ENCODE measurements at places on chromosomes 7 and 10.

- no peak for DNase-seq
These were observed 506.9 kb downstream of the RPS24 start for GRCh38 chr10:78540355-78541076.

GRCh38 chr10:127737563-127738511, 852 bp downstream of the FOXI2 start:
- no peak for DNase-seq

GRCh38 chr7:42315631-42316030, 78.6 kb upstream of the GLI3 start:
- DNase-seq = peak; percentile 8

DNA sequence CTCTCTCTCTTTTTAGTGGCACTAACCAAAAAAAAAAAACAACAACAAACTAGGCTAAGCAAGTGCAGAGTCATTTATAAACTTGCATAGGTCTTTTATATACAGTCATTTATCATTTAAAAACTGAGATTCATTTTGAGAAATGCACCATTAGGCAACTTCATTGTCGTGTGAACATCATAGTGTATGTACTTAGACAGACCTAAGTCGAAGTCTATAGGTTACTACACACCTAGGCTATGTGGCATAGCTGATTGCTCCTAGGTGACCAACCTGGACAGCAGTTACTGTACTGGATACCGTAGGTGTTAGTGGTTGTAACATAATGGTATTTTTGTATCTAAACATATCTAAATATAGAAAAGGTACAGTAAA, 109.1 kb upstream of the SAMD8 start:
- DNase-seq = no peak

DNA sequence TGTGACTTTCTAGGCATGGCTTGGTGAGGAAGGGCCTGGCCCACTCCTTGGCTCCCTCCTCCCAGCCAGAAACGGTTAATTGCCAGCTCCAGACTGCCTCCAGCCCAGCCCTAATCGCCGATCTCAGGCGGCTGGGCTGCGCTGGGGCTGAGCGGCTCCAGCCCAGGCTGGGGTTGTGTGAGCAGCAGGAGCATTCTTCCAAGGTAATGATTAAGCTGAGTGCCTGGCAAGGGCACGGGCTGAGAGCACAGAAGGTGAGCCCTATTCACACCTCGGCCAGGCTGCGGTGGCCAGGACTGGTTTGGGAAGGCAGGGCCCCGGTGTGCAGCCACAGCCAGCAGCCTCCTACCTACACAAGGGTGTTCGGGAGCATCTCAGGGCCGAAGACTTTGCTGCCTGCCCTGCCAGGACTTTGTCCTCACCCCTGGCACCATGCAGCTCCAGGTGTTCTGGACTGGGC, at the start of gene TMEM72:
TSS of gene TMEM72 (plus strand) at position 257 of the 460 bp plus-strand sequence. CDS start at position 433, 176 bp downstream.
- no peak for DNase-seq

DNA sequence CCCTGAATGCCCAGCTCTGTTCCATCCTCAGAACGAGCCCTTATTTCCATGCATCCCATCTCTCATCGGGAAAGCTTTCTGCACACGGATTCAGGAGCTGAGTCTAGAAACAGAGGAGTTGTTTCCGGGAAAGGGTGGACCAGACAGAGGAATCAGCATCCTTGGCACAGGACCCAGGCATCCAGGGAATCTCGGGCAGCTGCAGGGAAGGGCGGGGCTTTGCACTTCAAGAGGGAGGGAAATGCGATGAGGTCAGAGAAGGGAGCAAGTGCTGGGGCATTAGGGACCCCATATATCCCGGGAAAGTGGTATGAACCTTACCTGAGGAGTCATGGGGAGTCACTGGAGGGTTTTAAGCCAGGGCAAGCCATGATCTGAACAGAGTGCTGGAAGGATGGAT, 68.5 kb downstream of the NPTX2 start:
- no peak for DNase-seq

DNA sequence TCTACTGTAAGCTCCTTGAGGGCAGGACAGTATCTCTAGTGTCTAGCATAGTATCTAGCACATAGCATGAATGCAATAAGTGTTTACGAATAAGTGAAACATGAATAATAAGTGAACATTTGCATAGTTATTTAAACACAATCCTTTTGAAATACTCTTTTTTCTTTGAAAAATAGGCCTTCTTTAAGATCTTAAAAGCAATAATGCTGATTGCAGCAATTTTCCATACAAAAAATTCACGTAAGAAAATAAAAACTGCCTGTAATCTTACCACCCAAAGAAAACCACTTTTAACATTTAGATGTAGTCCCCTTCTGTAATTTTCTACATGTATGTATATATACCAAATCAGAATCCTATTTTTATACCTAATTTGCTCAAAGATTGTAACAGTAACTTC, 162.5 kb upstream of the HPS1 start:
- DNase-seq = no peak

- DNase-seq = no peak
These were observed 16.5 kb downstream of the TMEM236 start for GRCh38 chr10:17768496-17768895.

DNA sequence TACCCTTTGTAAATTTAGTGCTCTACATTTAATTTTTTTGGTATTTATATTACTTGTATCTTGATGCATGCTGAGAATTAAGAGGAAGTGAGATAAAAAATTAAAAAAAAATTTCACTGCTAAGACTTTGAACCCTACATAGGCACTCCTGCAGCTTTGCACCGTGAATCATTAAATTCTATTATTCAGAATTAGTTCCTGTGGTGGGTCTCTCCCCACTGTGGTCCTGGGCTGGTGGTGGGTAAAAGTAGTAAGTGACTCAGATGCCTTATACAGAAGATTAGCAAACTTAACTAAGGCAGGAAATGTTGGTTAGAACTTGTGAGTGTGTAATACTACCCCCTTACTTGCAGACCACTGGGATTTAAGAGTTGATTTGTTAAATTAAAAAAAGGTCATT, 72.6 kb downstream of the AP3M1 start:
- DNase-seq = no peak

- DNase-seq = no peak
These were observed 2.4 kb downstream of the GBF1 start for GRCh38 chr10:102247734-102248133.

- DNase-seq = no peak
These were observed 11.3 kb downstream of the RAB11FIP2 start for GRCh38 chr10:118035354-118036005.

DNA sequence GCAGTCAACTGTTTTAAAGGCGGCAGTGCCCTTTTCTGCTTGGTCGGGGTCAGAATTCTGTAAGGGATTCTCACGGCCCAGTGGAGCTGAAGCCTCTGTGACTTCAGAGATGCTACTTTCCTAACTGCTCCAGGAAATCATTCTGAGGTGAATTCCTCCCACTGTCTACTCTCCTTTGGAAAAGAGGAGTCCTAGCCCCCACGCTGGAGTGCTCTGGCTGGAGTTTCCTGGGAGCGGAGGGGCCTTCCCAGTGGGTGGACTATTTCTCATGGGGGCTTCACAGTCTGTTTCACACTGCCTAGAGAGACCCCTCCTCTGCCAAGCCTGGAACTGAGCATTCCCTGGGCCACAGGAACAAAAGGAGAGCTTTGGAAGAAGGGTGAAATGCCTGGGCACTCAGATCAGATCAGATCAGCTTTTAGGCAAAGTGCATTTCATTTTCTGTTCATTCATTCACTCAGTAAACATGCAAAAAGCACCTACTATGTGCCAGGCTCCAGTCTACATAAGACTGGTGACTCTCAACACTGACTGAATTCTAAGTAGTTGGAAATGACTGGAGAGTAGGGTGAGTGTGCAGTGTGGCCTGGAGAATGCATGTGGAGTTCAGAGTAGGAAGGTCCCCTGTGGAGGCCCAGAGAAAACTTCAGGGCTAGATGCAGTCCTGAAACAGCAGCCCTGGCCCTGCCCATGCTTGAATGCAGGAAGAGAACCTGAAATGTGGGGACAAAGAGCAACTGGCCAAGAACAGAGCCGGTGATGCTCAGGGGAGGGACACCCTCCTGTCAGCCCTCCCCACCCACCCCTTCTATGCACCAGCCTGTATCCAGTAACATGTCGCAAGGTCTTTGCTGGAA, 12.2 kb downstream of the ZNF488 start:
- DNase-seq = no peak

DNA sequence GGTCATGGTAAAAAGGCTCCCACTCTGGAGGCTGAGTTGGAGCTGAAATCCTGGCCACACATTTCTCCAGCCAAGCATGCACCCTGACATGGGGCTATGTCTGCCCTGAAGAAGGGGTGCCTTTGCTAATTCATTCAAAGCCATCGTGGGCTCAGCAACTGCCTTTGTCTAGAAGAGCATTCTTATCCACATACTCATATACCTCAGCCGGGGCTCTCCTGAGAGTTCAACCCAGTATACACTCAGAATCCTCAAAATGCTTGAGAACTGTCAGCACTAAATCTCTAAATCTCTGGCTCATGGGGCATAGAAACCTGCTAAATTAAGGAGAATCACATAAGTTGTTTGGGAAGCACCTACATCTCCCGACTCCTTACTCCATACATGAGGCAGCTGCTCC, 89.3 kb downstream of the MRPL32 start:
- DNase-seq = no peak

GRCh38 chr10:119680050-119680449, 28.9 kb downstream of the BAG3 start:
- peak; percentile 79 for DNase-seq

DNA sequence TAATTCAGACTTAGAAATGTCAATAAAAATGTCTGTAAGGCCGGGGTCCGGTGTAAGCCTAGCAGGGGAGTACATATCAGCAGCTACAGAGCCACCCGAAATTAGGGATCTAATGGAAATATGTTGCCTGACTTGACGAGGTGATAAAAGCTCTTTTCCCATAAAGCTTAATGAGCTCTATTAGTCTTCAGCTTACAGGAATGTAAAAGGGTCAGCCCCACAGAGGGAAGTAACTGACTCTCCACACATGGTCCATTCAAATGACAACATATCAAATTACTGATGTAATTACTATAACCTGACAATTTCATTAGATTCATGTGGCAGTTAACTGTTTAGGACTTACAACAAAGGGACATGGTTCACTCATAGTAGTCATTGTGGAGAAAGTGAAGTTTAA, 62.3 kb downstream of the ATE1 start:
- DNase-seq = no peak

DNA sequence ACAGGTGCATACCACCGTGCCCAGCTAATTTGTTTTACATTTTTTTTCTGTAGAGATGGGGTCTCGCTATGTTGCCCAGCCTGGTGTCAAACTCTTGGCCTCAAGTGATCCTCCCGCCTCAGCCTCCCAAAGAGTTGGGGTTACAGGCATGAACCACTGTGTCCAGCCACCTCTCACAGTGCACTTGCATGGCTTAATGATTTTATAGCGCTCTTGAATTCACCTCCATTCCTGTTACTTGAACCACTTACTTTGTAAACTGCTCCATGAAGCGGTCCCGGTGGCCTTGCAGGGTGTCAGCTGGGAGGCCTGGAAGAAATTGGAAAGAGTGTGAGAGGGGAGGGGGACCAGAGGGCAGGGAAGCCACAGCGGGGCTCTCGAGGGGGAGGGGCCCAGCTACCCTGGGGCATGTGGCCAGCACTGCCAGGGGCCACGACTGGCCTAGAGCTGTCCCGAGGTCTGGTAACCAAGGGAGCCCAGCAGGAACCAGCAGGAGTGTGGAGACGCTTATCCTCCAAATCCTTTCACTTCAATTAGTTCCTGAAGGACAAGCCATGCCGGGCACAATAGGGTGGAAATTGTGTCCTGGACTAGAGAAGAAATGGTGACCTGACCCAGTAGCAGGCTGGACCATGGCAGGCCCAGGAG, 76.0 kb downstream of the SPDYE5 start:
- DNase-seq = no peak

GRCh38 chr10:89516149-89516832, 19.1 kb downstream of the SLC16A12 start:
- no peak for DNase-seq

- DNase-seq = no peak
These were observed 26.8 kb downstream of the GOT1 start for GRCh38 chr10:99403674-99404073.

DNA sequence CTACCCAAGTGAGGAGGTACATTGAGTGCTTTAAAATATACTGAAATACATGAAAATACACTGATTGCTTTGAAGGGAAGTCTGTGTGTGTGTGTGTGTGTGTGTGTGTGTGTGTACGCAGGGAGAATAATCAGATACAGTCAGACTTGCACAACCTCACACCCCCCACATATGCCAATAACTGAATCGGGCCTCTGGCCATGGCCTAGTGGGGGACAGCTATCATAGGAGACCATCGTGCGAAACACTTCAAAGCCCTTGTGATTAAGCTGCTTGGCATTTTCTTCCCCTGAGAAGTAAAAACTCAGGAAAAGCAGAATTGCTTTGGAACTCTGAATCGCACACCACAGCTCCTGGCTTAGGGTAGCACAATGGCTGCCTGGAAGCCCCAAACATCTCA, 135.1 kb downstream of the C10orf105 start:
- no peak for DNase-seq

- DNase-seq = no peak
These were observed at the start of gene HOXA13 for GRCh38 chr7:27199849-27200760. Gene HOXA13 (minus strand): TSS chr7:27200091. CDS start chr7:27200077, 14 bp downstream.

DNA sequence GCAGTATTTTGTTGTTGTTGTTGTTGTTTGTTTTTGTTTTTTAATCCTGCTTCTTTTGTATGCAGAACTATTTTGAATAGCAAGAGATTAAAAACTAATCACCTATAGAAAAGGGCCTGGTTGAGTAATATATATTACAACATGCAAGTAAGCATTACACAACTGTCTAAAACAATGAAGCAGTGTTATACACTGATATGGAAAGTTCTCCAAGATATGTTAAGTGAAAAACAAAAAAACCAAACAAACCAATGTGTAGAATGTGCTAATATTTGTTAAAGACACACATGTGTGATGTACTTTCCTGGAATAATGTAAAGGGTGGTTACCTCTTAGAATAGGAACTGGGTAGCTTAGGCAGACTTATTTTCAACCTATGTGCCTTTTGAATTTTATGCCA, 117.4 kb downstream of the ZNF365 start:
- DNase-seq = no peak

GRCh38 chr10:127945341-127945758, 38.4 kb downstream of the PTPRE start:
- DNase-seq = peak; percentile 87

DNA sequence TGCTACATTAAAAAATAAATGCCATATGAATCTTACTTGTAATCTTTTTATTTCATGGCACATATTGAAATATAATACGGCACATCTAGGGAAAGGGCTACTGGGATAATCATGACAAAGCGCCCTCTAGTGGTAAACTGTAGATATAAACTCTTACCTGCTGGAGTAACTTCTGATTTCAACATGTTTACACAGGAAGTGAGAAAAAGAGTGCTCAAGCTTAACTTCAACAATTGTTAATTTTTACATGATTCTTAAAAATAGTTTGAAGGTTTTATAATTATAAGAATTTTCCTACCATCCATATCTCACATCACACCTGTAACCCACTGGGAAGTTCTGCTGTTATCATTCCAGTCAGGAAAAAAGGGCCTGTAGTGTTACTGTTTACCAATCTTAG, 2.0 kb upstream of the HEPACAM2 start:
- no peak for DNase-seq

DNA sequence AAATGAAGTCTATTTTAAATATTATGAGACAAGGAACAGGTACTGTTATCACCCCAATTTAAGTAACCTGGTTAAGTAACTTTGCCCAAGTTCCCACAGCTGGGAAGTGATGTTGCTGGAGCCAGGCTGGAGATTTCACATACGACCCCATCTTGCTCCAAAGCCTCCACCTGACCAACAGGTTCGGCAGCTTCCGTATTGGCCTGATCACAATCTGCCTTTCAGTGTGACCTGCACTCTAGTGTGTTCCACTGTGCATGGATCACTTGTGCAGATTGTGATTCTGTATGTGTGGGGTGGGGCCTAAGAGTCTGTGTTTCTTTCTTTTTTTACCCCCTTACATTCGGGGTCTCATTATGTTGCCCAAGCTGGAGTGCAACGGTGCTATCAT, 66.1 kb downstream of the PRTFDC1 start:
- DNase-seq = no peak
